Activated CD4-positive, alpha-beta T cell treated with anti-CD3 and anti-CD28 coated beads, Interleukin-2, amount 10 ng/mL, durations not matched to agents 7 days and 5 days (primary cell): ENCODE measurements at places on chromosomes 13 and 19.

DNA sequence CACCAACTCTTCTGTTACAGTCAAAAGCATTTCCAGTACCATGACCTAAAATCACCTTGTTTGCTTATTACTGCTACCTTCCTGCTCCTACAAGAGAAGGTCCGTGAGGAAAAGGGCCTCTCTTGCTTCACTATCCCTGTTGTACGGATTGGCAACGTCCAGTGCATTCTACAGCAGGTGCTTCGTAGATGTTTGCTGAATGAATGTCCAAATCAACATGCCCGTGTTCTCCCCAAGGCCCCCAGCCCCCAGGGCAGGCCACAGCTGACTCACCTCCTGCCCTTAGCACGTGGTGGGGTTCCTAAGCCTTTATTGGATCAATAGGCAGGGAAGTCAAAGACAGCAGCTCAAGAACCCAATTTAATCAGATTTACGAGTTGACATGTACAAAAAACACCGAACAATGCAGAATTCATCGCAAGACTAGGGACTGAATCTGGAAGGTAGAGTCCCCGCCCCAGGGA lies 5.5 kb upstream of the NAPA start:
- DNase-seq = no peak

DNA sequence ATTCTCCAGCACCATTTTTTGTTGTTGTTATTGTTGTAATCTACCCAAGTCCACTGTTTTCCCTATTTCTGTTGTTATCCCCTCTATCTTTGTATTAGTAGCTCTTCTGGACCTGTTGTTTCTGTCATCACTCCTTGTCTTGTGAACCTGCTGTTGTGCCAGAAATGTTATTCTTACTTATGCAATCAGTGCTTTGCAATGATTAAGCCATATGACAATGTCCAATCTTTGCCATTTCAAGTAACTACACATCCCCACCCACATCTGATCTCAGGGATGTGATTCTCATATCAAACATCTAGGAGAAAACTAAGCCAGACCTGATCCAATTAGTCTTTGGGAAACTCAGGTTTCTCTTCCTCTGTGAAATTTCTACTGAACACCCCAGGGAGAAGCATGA lies 472.6 kb upstream of the KLHL1 start:
- no peak for DNase-seq

DNA sequence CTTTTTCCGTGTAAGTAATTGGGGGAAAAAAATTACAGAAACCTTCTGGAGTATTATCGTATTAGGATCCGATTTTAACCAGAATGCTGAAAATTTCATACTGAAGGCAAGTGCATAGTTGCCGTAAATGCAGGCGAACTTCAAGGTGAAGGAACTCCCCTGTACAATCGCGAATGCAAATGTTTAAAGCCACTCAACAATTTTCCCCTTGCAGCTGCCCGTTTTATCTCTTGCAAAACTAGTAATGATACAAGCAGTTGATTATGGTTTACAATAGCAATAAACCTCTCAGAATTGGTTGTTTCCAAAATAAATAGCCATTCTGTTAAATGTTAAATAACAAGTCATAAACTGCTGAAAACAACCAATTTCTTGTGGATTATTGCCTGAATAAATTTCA lies 105.7 kb downstream of the DNAJC15 start:
- no peak for DNase-seq

DNA sequence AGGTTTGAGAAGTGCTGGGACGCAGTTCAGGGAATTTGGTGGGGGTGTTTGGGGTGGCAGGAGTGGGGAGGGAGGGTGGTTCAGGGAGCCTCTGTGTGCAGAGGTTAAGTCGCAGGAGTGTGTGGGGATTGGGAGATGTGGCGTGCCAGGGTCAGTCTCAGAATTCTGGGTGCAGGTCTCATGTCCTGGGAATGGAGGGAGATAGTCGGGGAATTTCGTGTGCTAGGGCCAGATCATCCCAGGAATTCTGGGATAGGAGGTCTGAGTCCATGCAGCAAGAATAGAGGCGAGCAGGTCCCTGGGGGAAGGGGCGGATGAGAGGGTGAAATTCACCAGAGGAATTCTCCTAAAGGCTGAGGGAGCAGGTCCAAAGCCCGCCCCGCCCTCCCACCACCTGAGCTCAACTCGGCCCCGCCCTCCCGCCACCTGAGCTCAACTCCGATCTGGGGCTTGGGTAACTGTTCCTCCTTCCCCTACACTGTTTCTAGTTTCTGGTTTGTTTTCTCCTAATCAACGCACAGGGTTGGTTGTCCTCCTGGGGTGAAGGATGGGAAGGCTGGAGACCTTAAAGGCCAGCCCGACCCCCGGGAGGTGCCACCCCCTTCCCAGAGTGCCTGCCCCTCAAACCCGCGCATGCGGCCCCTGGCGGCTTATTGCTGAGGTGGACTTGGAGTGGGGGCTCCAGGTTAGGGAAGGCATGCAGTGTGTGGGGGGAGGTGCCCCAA lies 15.2 kb downstream of the KCNC3 start:
- DNase-seq = no peak

DNA sequence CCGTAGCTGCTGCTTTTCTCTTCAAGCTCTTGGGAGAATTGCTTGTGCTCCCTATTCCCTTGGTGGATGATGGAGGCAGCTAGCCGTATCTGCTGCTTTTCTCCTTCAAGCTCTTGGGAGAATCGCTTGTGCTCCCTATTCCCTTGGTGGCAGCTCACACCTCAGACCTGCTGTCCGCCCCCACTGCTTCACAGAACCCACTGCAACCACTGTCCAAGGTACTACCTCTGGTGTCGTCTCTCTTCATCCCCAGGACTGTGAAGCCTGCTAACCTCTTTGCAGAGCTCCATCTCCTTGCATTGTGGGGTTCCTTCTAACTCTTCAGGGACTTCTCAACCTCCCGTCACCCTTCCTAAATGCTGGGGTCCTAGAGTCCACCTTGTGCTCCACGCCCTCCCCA lies 4.6 kb upstream of the ERVK3-1 start:
- no peak for DNase-seq

GRCh38 chr19:31629579-31630363 lies 280.5 kb upstream of the TSHZ3 start:
- no peak for DNase-seq

DNA sequence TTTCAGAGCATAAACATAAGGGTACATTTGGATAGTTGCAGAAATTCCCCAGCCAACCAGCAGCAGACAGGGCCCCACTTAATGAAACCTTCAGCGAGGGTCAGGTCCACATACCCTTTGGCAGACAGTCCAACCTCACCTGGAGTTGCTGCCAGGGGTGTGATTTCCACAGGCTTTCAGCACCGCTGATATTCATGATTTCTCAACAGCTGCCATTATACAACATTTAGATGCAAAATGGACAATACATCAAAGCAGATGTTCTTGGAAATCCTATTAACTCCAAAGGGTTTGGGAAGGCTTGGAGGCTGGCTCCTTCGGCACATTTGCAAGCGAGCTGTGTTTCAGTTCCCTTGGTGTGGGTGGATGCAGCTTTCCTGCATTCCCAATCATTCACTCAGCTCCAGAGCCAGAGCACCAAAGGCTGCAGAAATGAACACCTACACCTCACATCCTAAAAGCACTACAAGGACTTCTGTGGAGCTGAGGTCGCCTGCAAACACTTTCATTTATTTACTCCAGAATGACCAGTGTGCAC lies 147.2 kb upstream of the VSTM2B start:
- DNase-seq = no peak

DNA sequence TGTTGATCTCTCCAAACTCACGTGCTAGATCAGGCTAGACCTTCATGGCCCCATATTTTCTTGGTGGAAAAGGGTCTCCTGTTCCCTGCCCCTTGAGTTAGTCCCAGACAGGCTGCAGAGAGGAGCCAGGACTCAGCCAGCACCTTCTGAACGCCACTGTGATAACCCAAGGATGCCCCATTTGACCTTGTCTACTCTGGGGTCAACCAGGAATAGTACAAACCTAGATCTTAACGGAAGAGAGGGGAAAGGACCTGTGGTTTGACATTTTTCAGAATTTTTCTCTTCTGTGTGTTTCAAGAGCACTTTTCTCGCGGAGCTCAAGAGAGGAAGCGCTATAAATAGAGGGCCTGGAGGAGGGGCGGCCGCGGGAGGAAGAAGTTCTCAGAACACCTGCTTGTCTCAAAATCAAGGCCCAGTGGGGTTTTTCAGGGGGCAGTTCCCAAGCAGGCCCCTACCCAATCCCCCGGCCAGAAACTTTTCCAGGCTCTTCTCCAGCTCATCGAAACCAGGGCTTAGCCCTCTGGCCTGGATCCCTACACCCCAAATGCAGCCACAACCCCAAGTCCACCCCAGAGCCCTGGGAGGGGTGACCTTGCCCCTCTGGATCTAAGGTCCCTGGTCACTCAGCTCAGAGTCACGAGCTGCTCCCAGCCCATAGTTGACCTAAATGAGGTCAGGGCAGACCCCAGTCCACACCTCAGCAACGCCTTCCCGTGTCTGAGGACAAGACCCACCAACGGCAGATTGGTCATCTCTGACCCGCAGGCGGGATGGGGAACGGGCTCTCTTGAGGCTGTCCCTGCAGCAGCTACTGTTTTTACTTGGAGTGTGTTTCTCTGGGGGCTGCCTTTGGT lies 75.6 kb upstream of the TM9SF2 start:
- DNase-seq = peak; percentile 69

GRCh38 chr19:41076286-41076685 lies 12.0 kb upstream of the CYP2A13 start:
- no peak for DNase-seq

GRCh38 chr19:20077791-20078463 lies at the start of gene ZNF90:
TSS of gene ZNF90 (plus strand) at chr19:20078000. CDS start at chr19:20078133, 133 bp downstream.
- peak; percentile 93 for DNase-seq

DNA sequence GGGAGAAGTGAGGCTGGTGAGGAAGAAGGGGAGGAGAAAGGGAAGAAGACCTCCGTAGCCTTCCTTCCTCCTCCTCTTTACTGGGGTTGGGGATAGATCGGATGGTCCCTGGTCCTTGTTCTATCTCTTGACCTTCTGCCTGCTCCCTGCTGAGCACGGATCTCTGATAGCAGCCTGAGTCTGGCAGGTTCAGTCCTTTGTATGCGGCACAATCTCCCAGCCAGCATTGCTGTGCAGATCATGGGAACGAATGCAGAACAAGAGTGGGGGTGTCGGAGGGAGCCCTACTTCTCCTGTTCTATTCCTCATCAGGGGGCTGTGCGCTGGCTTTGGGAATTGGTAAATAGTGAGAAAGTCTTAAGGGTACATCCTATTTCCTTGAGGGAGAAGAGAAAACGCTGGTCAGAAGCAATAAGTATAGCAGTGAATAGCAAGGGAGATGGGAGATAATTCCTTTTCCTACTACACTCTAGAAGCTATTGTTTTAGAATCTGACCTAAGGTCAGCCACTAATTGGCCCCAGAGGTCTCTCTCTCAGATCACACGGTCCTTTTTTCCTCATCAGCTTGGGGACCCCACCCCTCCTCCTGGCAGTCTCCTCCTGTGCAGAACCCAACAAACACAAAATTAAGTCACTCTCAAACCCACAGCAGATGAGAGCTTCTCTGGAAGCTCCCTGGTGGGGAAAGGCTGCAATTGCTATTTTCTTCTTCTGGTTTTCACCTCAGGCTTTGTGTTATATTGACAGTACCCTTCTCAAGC lies 41.0 kb downstream of the KL start:
- no peak for DNase-seq

GRCh38 chr13:66195238-66195637 lies 1034.9 kb downstream of the PCDH9 start:
- no peak for DNase-seq

GRCh38 chr19:21474671-21475181 lies 30.7 kb upstream of the ZNF429 start:
- peak; percentile 83 for DNase-seq

DNA sequence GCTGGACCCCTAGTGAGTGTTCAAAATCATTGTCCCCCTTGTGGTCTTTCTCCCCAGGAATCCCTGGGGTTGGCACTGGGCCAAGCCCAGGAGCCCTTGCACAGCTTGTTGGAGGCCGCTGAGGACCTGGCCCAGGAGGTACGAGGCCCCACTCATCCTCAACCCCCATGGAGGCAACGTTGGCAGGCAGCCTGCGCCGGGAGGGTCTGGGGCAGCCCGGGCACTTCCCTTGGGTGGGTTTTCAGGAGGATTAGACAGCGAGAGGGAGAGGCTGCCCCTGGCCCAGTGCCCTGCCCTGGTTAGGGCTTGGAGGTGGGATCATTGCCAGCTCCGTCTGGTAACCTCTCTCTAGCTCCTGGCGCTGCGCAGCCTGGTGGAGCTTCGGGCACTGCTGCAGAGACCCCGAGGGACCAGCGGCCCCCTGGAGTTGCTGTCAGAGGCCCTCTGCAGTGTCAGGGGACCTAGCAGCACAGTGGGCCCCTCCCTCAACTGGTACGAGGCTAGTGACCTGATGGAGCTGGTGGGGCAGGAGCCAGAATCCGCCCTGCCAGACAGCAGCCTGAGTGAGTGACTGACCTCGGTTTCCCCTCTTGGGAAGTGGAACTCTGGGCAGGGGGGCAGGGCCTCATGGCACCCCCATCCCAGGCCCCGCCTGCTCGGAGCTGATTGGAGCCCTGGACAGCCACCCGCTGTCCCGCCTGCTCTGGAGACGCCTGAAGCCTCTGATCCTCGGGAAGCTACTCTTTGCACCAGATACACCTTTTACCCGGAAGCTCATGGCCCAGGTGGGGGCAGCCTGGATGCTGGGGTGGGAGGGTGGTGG lies 3.0 kb downstream of the ABCA7 start:
- no peak for DNase-seq

- no peak for DNase-seq
Measured at GRCh38 chr13:112096959-112097358, 30.0 kb downstream of the SOX1 start.

- no peak for DNase-seq
Measured at GRCh38 chr19:42280815-42281145, 11.7 kb downstream of the CIC start.

GRCh38 chr13:50075619-50076097 lies 60.4 kb downstream of the KCNRG start:
- no peak for DNase-seq

- DNase-seq = no peak
Measured at GRCh38 chr19:37899966-37900365, 6.4 kb downstream of the WDR87 start.

DNA sequence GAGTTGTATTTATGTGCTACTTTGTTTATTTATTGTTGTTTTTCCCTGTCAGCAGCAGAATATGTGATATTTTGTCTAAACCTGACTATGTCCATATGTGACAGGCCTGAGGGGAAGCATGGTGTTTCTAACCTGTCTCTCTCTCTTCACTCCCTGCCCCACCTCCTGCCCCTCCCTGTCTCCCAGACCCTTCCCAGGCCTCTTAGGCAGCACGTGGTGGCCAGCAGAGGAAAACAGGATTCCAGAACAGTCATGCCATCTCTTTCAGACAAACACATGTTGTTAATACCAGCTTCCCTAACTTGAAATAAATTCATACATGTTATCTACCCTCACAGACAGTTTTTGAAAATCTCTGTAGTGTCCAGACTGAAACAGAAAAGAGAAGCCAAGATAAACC lies 31.0 kb upstream of the ATP11A start:
- no peak for DNase-seq

DNA sequence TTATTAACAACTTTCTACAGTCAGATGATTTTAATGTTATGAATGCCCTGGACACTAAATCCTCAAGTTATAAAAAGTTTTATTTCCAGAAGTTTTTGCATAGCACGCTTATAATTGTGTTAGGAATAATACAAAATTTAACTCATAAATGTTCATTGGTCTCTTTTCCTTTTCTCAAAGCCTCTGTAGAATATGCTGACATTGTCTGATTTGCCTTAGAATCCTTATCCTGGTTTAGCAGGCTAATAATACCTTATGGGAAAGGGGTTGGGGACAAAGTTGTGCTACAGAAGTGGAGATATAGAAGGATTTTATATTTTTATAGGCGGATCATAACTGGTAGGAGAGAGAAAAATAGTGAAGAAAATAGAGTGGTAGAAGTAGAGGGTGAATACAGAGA lies 1739.6 kb downstream of the OLFM4 start:
- no peak for DNase-seq

- DNase-seq = no peak
Measured at GRCh38 chr13:74074723-74075122, 59.5 kb downstream of the KLF12 start.

- peak; percentile 74 for DNase-seq
Measured at GRCh38 chr19:45404557-45405434, at the start of gene PPP1R13L. TSS of gene PPP1R13L (minus strand) at chr19:45405069. CDS start at chr19:45398318, 6,751 bp downstream.
